Non-pigmented ciliary epithelial cell (primary cell): ENCODE measurements at places on chromosomes 12 and 14.

- no peak for DNase-seq
Observed at GRCh38 chr14:29927376-29928116, at the start of gene PRKD1. TSS of gene PRKD1 (minus strand) at chr14:29927847.

GRCh38 chr12:105289114-105289904, 41.2 kb upstream of the C12orf75 start:
- peak; percentile 19 for DNase-seq

DNA sequence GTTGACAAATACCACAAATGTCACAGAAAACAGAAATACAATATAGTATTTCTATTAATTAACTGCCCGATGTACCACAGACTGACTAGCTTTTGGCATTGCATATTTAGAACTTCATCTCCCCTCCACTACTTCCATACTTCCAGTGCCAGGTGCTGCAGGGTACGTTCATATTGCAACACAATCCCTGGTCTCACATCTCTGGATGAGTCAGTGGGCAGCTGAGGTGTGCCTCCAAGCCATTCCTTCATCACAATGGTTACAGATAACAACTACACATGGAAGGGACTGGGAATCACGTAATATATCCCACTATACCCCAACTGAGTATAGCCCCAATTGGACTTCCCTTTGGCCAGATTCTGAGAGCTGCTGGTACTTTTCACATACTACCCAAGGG, 31.1 kb downstream of the CCDC198 start:
- DNase-seq: no peak

DNA sequence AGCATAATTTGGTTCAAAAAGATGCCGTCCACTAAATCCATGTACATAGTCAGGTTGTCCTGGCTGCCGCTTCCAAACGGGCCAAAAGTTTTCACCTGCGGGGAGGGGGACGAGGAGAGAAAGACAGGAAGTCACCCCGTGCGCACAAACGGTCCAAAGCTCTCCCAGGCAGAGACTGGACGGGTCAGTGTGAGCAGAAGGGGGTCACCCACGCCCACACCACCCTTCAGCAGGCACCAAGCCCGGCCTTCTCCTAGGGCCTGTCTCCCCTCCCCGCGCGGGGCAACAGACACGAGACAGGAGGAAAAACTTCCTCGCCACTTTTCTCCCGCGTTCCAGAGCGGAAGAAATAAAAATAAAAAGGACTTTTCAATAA, 888 bp downstream of the CCDC88C start:
- no peak for DNase-seq

DNA sequence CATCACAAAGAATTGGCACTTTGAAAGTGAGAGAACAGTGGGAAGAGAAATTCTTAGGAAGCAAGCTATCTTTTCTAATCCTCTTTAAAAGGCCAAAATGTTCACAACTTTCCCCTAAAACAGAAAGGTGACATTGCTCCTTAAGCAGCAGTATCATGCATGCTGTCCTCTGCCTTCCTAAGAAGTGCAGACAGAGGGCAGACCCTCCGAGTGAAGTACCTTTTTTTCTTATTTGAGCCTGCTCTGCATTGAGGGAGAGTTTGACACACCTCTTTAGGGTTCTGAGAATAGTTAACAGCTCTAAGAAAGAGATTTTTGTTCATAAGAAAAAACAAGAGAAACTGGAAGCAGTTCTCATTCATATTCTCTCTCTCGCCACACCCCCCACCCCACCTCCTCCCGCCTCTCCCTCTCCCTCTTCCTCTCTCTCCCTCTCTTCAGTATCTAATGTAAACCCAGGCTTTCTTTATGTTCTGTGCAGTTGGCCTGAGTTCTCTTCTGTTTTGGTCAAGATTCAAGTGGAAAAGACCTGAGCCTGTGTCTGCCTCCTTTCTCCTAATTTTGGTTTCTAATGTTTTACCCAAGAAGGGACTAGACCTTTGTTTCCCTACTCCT, 709.1 kb downstream of the DIO2 start:
- no peak for DNase-seq

GRCh38 chr14:24113801-24114531, 611 bp upstream of the DCAF11 start:
- DNase-seq: peak; percentile 73

DNA sequence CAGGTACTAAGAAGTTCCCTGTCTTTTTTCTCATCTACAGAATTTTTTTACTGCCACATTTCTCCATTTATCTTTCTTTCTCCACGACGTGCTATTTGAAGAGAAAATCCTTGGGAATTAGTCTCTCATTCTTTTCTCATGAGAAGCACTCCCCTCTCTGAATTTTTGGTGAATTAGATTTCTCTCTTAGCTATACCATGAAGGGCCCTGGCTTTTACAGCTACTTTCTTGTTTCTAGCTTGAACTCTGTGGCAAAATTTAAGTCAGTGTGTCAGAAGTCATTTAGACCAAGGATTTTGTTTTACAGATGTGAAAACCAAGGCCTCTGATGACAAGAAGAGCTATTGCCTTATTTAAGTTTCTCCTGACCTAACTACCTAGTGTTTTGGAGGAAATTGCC, 213.1 kb downstream of the AEBP2 start:
- no peak for DNase-seq

DNA sequence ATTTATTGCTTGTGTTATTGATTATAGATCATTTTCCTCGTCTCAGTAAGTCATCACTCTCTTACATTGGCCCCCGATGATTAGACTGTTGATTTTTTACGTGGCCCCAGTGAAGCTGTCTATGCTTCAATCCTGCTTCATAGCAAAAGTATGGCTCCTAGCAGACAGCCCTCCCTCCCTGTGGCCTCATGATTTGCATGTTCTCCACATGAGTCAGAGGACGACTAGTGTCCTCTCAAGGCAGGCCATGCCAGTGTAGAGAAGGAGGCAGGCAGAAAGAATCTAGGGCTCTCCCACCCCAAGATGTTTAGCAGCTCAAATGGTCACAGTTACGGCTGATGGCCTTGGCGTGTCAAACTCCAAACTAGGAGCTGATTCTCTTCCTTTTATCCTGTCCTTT, 59.6 kb downstream of the FIGNL2 start:
- DNase-seq: peak; percentile 26

DNA sequence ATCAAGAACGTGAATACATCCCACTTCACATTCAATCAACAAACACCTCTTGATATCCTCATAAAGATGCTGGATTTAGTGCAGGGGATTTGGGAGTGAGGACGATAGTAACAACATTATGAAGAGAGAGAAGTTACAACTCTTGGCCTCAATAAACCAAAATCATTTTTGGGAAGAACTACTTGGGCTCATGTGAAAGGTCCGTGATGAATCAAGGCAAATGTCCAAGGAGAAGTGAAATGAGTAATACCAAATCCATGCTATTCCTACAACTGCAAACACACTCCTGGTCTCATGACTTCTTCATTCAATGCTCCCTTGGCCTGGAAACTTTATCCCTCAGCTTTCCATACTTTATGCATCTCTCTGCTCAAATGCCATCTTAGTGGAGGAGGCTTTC, 162.0 kb upstream of the LMNTD1 start:
- DNase-seq: no peak
